ENCODE measurements at places on chromosomes 5 and 9.

DNA sequence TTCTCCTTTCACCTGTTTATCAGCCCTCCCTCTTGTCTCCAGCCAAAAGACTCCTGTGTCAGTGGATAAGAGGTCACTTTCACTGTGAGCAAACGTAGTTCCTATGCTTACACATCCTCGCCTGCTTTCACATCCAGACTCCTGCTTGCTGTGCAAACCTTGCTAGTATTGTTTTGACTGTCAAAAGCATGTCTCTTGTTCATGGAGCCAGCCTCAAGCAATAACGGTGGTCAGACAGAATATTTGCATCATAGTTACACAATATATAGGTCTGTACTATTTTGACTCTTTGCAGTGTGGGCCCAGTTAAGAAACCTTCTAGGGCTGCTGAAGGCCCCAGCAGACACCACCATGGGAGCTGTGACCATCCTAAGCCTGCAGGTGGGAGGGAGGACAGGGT, 420.0 kb downstream of the SEMA5A start:
- no peak for DNase-seq

DNA sequence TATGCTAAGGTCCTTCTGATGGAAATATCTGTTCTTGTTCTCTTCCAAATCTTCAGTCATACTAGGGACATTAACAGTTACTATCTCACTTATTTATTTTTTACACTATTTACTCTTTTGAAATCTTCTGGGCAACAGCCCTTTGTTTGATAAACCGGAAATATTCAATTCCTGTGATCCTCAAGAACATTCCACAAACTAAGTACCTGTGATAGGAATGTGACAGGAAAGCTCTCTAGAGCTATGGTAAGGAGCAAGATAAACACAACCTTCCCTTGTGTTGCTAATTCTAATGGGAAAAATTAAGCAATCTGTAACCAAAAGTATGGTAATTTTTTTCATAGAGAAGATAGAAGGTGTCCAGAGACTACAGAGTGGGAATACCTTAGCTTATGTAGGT, 22.0 kb upstream of the ANKRD34B start:
- no peak for DNase-seq

- no peak for DNase-seq
Observed at GRCh38 chr5:1108023-1108864, 3.6 kb downstream of the SLC12A7 start.

DNA sequence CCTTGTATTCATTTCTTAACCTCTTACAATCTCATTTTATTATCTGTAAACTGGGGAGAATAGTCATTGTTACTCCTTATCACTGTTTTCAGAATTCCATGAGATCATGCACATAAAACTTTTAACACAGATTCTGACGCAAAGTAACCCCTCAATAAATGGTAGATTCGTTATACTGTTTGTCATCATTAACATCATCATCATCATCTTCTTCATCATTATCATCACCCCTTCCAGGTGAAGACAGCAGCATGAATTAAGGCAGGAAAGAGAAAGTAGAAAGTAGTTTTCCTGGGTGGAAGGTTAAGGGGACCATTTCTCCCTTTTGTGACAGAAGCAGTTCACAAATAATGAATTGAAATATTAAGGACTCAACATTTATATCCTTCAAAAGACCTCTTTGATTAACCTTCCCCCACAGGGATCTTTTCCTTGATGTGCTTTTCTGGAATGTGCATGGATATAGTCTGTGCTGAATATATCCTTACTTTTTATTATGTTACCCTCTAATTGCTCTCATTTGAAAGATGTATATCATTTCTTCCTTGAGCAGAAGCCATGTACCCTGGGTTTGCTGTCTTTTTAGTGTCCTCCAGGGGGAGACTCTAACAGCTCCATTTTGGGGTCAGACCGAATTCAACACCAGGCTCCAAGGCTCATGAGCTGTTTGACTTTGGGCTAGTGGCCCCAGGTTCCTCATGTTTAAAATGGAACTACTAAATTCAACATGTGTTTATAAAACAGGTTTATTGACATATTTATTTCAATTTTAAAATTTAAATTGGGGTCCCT, 1029.9 kb upstream of the WWC1 start:
- no peak for DNase-seq

DNA sequence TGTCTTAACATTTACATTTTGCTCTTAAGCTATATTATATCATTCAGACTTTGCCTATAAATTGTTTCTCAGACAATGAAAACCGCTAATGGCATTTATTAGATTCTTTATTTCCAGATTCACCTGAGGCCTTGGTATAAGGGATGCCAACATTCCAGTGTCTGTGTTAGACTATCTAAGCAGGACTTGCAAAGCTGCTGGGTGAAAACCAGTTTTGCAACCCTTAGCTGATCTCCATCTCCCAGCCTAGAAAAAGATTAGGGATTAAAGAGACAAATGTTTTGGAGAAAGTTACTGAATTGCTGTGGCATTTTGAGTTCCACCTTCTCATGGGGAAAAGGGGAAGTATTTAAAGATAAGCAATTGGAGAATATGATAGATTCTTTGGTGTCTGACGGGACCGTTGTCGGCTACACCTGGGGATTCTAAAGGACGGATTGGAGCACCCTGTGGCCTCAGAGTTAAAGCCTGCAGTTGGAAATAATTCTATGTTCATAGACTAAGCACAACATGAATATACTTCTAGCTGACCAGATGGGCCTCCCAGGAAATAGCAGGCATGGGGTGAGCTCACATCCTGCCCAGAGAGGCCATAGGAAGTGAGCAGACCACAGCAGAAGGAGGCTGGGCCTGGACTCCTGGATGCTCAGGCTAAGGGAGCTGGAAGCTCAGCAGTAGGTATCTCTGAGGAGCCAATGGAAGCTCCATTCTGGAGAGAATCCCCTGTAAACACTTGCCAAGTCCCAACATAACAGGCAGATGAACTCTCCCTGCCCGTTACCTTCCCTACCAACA, 21.8 kb downstream of the ENTREP1 start:
- no peak for DNase-seq

GRCh38 chr5:92800365-92800764, 780.7 kb downstream of the NR2F1-AS1 start:
- DNase-seq, result no peak

GRCh38 chr5:115507681-115508080, 36.9 kb downstream of the FEM1C start:
- DNase-seq, result no peak

GRCh38 chr5:162128117-162128516, 60.5 kb downstream of the GABRG2 start:
- no peak for DNase-seq

GRCh38 chr5:154146409-154146808, 44.1 kb upstream of the GALNT10 start:
- no peak for DNase-seq

GRCh38 chr5:167513381-167513780, 778.1 kb upstream of the WWC1 start:
- no peak for DNase-seq

DNA sequence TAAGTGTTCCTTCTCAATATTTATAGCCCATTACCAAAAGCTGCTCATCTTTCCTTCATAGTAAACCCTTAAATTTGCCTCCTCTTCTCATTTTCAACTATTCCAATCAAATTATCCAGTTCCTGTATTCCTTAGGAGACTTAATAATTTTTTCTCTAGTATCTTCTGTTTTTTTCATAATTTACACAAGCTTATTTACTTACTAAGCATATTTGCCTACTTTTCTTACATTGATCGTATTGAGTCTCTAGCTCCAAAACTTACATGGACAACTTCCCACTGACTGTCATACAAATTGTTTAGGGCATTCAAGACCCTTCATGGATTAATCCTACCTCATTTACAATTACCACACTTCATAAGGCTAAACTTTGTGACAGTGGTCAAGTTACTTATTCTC, 3.6 kb downstream of the CERT1 start:
- DNase-seq, result no peak

DNA sequence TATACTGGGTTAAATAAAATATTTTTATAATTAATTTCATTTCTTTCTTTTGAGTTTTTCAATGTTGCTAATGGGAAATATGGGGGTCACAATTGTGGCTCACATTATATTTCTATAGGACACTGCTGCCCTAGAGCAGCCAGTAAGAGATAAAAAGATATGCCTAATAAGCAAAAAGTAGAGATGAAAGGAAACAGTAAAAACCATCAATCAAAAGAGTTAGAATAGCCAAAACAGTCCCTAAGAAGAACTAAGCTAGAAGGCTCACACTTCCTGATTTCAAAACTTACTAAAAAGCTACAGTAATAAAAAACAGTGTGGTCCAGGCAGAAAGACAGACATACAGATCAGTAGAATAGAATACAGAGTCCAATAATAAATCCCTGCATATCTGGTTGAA, 104.4 kb downstream of the FANCC start:
- DNase-seq, result no peak

DNA sequence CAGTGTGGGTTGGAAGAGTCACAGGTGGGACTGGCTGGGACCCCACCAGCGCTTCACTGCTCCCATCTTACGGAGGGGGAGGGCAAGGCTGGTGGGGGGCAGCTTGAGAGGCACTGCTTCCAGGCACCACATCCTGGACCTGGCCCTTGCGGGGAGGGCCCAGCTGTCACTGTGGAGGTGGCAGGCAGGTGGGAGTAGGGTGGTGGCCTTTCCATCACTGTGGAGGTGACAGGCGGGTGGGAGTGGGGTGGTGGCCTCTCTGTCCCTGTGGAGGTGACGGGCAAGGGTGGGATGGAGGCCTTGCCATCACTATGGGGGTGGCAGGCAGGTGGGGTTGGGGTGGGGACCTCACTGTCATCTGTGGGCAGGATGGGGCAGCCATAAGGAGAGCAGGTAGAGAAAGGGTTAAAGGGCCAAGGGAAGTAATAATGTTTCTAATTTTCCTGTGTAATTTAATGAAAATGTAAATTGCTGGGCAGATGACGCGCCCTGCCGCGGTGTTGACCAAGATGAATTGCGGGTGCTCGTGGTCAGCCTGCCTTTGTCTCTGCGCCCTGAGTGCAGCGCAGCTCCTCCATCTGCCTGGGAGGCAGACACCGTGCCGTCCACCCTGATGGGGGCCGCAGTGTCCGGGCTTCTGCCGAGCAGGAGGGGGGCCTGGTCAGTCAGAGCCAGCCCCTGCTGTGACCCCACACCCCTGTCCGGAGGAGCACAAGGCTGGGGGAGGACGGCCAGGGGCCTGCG, 20.8 kb downstream of the RXRA start:
- no peak for DNase-seq

- no peak for DNase-seq
Observed at GRCh38 chr9:101418518-101419430, 16.8 kb downstream of the ALDOB start.

GRCh38 chr5:136269973-136270372, 77.0 kb upstream of the SMIM32 start:
- no peak for DNase-seq

DNA sequence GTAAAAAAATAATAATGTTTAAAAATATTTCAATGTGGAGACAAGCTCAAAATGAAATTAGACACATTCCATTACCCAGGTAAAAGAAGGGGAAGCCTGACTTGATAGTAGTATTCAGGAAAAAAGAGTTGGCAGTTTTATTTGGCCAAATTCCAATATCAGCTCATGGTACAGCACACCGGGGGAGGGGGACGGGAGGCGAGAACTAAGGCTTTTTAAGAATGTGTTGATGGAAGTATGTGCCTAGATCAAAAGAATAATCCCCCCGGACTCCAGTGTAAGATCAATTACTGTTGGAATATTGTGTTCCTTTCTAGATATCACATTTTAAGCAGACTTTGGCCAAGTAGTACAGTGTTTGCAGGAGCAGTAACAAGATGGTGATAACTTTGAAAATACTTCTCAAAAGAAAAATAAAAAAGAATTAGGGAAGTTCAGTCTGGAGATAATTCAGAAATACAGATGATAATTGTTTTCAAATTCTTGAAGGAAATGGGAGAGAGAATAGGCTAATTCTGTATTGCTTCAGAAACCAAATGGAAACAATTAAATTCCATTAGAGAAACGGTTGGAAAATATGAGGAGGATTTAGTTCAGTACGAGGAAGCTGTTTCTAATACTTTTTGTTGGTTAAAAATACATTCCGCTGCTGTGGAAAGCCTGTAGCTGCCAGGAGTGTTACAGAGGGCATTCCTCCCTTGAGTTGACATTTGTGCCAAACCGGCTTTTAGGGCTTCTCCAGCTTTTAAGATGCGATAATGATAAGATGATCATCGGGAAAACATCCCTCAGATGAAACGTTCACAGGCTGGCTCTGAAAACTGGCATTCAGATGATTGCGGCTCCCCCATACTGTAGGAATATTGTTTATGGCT, 98.1 kb upstream of the ERBIN start:
- DNase-seq, result no peak

- DNase-seq, result no peak
Observed at GRCh38 chr9:97848215-97848479, 4.9 kb upstream of the FOXE1 start.

- DNase-seq, result no peak
Observed at GRCh38 chr5:59716966-59717500, 176.5 kb downstream of the PDE4D start.

DNA sequence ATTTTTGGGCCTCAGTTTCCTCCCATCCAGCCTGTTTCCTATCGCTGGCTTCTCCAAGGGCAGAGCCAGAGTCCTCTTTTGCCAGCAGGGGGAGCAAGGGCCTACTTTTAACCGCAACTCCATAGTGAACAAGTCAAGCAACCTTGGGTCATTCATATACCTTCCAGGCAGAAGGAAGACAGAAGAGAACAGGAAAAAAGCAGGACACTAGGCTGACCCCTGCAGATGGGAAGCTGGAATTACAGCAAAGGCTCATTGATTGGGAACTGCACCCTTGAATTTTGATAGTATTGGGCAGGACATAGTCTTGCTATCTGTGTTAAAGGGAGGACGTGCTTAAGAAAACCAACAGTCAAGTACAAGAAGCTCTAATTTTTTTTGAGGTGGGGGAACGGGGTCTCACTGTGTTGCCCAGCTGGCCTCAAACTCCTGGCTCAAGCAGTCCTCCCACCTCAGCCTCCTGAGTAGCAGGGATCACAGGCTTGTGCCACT, 30.1 kb downstream of the QRFP start:
- DNase-seq, result peak; percentile 65

- DNase-seq, result no peak
Observed at GRCh38 chr9:35579130-35579529, 25.9 kb upstream of the TESK1 start.

DNA sequence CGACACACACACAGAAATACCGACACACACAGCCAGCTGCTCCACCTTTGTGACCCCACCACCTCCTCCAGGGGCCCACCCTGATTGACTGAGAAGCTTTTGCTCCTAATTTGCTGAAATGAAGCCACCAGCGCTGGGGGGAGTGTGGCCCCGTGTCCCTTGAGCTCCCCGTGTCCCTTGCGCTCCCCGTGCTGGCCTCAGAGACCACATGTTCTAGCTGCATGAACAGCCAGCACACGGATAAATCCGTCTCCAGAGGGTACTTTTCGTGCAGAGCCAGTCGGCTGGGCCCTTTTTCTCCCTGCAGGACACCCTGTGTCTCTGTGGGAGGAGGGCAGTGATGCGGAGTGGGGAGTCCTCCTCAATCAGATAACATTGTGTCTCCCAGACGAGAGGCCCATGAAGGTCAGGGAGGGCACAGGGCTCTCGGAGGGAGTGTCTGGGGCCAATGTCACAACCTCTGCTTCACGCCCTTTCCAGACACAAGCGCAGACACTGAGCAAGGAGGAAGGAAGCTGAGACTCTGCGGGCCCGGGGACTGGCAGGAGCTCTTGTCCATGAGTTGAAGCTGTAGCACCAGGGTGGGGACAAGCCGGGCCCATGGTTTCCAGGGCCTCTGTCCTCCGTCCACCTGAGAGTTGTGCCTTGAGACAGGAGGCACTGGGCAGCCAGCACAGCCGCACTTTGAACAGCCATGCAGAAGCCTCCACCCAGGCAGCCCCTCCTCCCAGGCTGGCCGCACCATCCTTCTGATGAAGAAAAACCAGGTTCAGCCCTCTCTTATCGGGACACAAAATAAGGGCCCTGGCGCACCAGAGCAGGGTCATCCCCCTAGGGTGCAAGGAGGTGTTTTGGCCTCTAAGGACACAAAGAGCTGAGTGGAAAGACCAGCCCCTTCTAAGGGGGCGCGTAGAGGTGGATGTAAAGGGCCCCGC, 36.4 kb upstream of the SLC6A19 start:
- no peak for DNase-seq
